Pulmonary artery endothelial cell (primary cell): ENCODE measurements at places on chromosomes 7 and 10. TPM values are rescaled to one million over a fixed set of nuclear protein-coding genes. Genes with fewer than 3 reads are reported as not detected.

ANXA8L1 gene
- 0.04 TPM in 1 of 2 replicates, not detected in the other for total RNA-seq

GTPBP10 gene
- total RNA-seq: 7.4 and 14.0 TPM in 2 replicates

PROSER2 gene
- total RNA-seq: 6.5 and 6.8 TPM in 2 replicates

OR2A42 gene
- total RNA-seq: under 0.01 TPM in 1 of 2 replicates, not detected in the other

MSMB gene
- total RNA-seq: not detected in 2 replicates

FAM24A gene
- total RNA-seq: not detected in 2 replicates

ZNF503 gene
- 0.71 and 1.3 TPM in 2 replicates for total RNA-seq

MEST gene
- 5.3 and 8.4 TPM in 2 replicates for total RNA-seq

SPDYE6 gene
- total RNA-seq: not detected in 2 replicates

TAS2R3 gene
- 0.46 and 1.3 TPM in 2 replicates for total RNA-seq

TMEM139 gene
- not detected in 2 replicates for total RNA-seq

CYTH3 gene
- 10.0 and 12.1 TPM in 2 replicates for total RNA-seq

FZD8 gene
- 19.3 and 45.4 TPM in 2 replicates for total RNA-seq

PDGFA gene
- 63.2 and 75.6 TPM in 2 replicates for total RNA-seq

GIMAP2 gene
- 41.5 and 82.2 TPM in 2 replicates for total RNA-seq

MRLN gene
- not detected in 2 replicates for total RNA-seq

MACC1 gene
- under 0.01 TPM in 2 replicates for total RNA-seq

TUBB8 gene
- not detected in 2 replicates for total RNA-seq

C10orf71 gene
- total RNA-seq: not detected in 2 replicates

TAS2R4 gene
- total RNA-seq: 0.33 and 0.85 TPM in 2 replicates

ANXA8 gene
- not detected in 2 replicates for total RNA-seq

NKX1-2 gene
- not detected in 2 replicates for total RNA-seq

SERPINE1 gene
- 2,165 and 2,466 TPM in 2 replicates for total RNA-seq

NPFFR1 gene
- not detected in 2 replicates for total RNA-seq

RARRES2 gene
- not detected in 2 replicates for total RNA-seq

PLAC9 gene
- total RNA-seq: 5.3 and 8.2 TPM in 2 replicates

TMEM236 gene
- total RNA-seq: 0.07 and 0.11 TPM in 2 replicates

ANKRD1 gene
- 660 and 1,189 TPM in 2 replicates for total RNA-seq

HECW1 gene
- not detected in 2 replicates for total RNA-seq

NAT16 gene
- not detected in 2 replicates for total RNA-seq

PDK4 gene
- 5.9 and 13.2 TPM in 2 replicates for total RNA-seq

CALML5 gene
- total RNA-seq: not detected in 2 replicates

AGBL3 gene
- 1.4 and 1.5 TPM in 2 replicates for total RNA-seq

MOGAT3 gene
- total RNA-seq: not detected in 2 replicates

CACNA2D1 gene
- total RNA-seq: 61.4 and 93.2 TPM in 2 replicates

PSD gene
- 0.07 and 0.14 TPM in 2 replicates for total RNA-seq

NUTM2A gene
- 0.07 and 0.35 TPM in 2 replicates for total RNA-seq

AKR1C1 gene
- 9.1 and 10.5 TPM in 2 replicates for total RNA-seq

AUTS2 gene
- total RNA-seq: 0.20 and 0.28 TPM in 2 replicates

SND1 gene
- total RNA-seq: 191 and 225 TPM in 2 replicates

ERVW-1 gene
- not detected in 2 replicates for total RNA-seq

PGAM2 gene
- 0.14 TPM in 1 of 2 replicates, not detected in the other for total RNA-seq

NRCAM gene
- total RNA-seq: 59.2 and 87.2 TPM in 2 replicates

LANCL2 gene
- total RNA-seq: 16.9 and 17.7 TPM in 2 replicates

IQUB gene
- total RNA-seq: 0.32 and 0.33 TPM in 2 replicates

ADRB1 gene
- 0.13 and 0.28 TPM in 2 replicates for total RNA-seq

ADAMTS14 gene
- under 0.01 TPM in 1 of 2 replicates, not detected in the other for total RNA-seq

RELN gene
- total RNA-seq: 1.0 and 7.9 TPM in 2 replicates

CLCN1 gene
- not detected in 2 replicates for total RNA-seq

DPYSL4 gene
- 10.5 and 14.1 TPM in 2 replicates for total RNA-seq

SOSTDC1 gene
- not detected in 2 replicates for total RNA-seq
